KBM-7 (cell line): ENCODE measurements at places on chromosomes 7 and 10.

DNA sequence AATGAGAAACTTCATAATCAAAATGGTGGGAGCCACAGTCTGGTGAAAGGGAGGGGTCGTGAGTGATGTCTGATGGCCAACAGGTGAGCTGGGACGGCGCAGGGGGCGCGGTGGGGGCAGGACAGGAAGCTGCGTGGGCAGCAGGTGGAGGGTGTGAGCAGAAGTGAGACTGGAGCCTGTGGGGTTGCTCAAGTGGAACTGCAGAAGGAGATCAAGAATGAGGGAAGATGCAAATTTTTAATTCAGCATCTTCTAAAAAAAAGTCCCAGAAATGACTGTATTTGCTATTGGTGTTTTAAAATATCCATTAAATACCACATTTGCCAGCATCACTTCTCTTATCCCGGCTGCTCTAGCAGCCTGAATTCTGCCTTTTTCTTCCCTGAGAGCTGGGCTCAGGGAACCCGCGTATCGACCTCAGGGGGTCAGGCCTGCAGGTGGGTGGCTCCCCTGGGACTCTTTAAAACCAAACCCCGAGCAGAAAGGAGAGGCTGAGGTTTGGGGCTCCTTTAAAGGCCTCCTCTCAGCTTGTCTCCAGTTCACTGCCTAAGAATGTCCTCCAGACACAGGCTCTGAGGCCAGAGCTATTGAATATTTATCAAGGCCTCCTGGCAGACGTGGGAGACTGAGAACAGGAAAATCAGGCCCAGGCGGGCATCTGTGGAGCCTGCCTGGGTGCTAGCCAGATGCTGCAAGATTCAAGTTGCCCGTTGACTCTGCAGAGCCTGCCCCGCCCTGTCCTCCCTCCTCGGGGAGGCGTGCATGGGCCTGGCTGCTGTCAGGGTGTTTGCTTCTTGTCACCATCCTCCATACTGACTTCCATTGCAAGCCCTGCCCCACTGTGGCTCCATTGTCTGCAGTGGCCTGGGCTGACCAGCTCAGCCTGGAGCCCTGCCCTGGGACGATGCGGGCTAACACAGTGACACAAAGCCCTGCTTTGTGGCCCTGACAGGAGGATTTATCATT is 53.9 kb downstream of the SYPL1 start:
- DNase-seq, result no peak

- no peak for DNase-seq
Measured at GRCh38 chr10:59851864-59852263, 54.5 kb downstream of the CCDC6 start.

GRCh38 chr10:45460235-45460878 is 86.3 kb downstream of the ALOX5 start:
- peak; percentile 52 for DNase-seq

GRCh38 chr7:1862560-1862959 is 192.5 kb downstream of the ELFN1 start:
- DNase-seq, result no peak

DNA sequence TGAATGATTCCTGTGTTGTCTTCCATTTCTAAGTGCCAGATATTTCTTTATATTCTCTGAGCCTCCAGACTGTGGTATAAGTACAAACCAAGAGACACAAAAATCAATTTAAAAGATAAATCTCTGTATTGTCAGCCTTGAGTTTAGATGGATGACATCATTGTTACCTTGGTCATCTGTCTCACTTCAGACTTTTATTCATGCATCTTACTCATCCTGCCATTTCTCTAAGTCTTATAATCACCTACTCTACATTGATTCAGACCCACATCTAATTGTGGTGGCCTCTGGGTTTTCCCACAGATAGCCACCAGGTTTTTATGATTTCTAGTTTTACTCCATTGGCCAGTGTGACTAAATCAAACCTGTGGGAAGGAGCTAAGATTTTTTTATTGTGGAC is 26.8 kb upstream of the HDAC9 start:
- DNase-seq, result no peak

- no peak for DNase-seq
Measured at GRCh38 chr7:133547981-133548380, 295.1 kb downstream of the EXOC4 start.

DNA sequence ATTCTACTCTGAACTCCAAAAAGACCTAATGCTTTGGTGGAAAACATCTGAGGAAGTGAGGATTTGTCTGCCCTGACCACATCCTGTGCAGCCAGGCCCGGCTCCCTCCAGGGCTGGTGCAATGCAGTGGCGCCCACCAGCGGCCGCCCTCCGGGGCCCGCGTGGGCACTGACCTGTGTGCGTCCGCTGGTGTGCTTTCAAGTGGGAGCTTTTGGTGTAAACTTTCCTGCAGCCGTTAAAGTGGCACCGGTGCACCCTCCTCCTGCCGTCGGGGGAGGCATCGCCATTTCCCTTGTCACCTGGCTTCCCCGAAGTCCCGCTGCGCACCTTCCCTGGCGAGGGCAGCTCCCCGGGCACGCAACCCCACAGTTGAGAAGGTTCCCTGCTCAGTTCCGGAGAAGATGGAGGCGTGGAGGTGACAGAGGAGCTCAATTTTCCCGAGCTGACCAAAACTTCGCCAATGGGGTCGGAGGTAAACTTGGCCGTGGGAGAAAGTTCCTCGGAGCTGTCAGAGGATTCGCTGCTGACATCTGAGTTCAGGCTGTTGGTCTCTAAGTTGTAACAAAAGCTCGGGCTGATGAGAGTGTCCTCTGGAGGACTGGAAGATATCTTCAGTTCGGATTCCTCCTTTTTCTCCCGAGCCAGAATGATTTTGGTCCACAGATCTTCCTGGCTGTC is 3.4 kb downstream of the KLF6 start:
- peak; percentile 57 for DNase-seq
